ENCODE measurements at places on chromosomes 5 and 9.

DNA sequence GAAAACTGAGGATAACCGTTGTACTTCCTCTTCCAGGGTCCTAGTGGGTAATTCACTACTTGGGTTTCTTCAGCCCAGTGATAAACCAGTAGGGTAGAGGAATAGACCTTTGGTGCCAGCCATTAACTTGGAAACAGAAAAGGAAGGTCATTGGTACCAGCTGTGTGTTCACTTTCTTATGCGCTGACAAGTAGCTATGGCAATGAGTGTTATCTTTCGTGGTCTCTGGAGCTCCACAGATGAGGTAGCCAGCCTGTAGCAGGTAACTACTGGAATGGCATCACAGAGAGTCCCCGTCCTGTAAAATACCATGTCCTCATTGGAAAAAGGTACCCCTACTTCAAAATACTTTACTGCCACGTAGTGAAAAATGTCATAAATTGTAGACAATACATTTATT, 2.3 kb downstream of the UHRF2 start:
- DNase-seq: no peak

DNA sequence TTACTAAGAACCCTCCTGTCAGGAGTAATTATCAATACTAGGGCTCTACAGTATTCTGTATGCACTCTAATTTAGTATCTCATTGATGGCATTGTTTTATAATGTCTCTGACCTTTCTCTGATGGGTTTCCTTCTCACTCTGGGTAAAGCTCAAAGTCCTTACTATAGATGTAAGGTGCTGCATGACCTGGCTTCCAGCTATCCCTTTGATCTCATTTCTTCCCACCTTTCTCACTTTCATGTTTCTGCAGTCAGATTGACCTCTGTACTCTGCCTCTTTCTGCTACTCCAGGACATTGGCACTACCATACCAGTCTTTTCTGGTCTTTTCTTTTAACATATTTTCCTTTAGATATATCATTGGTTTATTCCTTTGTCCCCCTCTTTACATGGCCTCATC, 2332.8 kb upstream of the C9orf72 start:
- no peak for DNase-seq

DNA sequence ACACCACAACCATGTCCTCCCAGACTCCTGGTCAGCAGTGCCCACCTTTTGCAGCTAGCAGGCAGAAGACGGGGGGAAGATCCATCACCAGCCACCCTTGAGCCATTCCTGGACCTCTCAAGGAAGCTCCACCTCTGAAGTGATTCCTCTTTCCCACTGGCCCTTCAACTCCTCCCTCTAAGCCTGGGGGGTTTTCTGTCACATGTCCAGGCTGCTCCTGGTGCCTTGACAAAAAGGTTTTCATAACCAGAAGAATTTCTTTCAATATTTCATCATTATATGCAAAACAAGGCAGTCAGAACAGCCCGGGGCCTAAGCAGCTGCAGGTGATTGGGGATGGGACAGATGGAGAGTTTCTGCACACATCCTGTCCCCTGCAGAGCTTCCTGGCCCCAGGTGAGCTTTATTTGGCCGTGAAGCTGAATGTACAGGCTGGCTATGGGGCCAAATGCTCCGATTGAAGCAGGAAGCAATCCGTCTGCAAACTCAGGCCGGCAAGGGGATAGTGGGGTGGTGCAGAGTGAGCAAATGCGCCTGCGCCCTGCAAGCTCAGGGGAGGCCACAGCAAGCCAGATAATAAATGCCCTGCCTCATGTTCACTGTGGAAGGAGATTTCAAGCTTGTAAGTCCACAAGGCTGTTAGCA, 173.5 kb downstream of the C5orf15 start:
- DNase-seq: no peak

DNA sequence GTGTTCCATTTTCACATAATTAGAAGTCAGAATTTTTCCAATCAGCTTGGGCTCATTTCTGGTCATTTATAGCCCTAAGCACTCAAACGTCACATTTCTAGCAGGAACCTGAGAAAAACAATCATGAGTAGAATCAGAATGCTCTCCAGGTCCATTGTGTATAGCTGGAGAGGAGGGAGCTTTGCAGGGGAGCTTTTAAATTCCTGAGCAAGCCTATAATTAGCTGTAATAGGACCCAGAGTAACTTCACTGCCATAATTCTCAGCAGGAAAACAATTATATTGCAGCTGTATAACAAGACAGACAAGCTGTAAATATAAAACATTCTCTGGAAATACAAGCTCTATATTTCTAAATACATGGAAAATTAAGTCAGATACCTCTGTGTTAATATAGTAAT, 637.6 kb upstream of the SGCD start:
- DNase-seq: peak; percentile 4

GRCh38 chr5:73544429-73545402, 20.7 kb downstream of the ANKRA2 start:
- no peak for DNase-seq

DNA sequence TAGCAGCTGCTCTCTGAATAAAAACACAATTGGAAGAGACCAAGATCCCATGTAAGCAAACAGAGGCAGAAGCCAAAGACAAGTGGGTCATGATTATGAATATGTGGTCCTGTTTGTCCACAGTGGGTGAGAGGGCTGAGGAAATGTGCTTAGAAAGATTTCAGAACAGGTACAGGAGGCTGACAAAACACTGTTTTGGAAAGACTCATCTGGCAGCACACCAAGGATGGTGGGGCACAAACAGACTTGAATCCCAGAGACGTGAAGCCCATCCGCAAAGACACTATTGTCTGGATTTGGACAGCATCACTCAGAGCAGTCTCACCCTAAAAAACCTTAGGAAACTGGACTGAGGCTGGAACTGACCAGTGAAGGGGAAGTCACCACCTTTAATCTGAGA, 85.0 kb downstream of the ADRB2 start:
- no peak for DNase-seq

DNA sequence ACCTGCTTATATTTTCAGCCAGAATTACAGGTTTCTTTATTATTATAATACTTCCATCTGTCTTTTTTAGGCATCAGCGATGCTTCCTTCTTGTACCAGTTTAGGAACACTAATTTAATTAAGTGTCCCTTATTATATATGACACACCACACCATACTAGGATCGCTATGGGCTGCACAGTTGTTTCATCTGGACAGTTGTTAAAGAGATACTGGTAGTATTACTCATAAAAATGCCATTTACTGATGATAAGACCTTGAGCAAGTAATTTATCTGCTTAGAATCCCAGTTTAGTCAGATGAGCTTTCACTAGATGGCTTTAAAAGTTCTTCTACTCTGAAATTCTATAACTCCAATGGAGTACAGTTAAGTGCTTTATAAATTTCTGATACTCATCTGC, 17.1 kb downstream of the ARSK start:
- DNase-seq: no peak

DNA sequence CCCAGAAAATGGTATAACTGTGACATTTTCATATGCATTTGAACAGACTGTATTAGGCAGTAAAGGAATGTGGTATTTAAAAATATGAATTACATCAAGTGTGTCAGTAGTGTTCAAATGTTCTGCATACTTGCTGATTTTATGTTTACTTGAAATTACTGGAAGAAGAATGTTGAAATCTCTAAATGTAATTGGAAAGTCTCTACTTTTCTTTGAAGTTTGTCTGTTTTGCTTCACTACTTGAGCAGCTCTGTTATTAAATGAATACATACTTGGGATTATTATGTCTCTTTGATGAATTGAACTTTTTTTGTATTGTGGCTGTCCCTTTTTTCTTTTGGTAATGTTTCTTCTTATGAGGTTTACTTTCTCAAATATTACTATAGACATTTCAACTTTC, 205.6 kb downstream of the TAF11L14 start:
- DNase-seq: no peak

GRCh38 chr9:106878934-106879333, 16.0 kb downstream of the ZNF462 start:
- DNase-seq: peak; percentile 67

- no peak for DNase-seq
Measured at GRCh38 chr5:141866096-141866495, 12.1 kb downstream of the PCDH1 start.

DNA sequence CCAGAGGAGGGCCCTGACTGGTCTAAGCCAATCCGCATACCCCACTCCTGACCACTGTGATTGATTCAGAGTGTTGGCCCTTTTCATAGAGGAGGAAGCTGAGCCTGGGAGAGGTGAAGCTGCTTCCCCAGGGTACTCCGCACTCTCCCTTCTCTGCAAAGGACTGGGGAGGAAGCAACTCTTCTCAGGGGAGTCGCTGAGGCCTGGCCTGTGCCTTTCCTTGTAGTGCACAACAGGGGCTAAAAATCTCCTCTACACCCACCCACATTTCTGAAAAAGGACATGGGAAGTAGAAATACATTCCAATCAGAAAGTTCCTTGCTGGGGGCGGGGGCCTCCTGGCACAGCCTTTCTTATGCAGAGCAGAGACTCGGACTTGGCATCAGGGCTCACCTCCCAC, 22.2 kb downstream of the AK8 start:
- DNase-seq: no peak

GRCh38 chr5:43172779-43173178, 19.2 kb upstream of the NIM1K start:
- DNase-seq: no peak

- DNase-seq: no peak
Measured at GRCh38 chr9:99027443-99027842, 77.5 kb upstream of the TGFBR1 start.
